ENCODE measurements at places on chromosomes 13 and 19.

DNA sequence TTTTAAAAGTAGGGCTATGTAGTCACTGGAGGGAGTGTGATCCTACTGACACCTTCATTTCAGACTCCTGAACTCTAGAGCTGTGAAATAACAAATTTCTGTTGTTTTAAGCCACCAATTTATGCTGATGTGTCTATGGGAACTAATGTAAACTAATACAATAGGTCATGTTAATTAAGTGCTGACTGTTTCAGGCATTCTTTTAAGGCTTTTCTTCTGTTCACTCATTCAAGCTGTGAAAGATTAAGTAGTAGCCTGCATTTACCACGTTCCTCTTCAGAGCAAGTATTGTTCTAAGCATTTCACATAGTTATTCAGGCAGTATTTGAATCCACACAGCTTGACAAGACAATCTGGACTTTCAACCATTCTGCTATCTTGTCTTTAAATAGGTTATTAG, 1135.0 kb downstream of the SLITRK1 start:
- no peak for DNase-seq

GRCh38 chr19:50203281-50204080, at the start of gene MYH14:
Gene MYH14 (plus strand): TSS chr19:50203622. CDS start chr19:50210366, 6,744 bp downstream.
- no peak for DNase-seq

GRCh38 chr13:111474136-111475002, 153.9 kb downstream of the TEX29 start:
- no peak for DNase-seq

DNA sequence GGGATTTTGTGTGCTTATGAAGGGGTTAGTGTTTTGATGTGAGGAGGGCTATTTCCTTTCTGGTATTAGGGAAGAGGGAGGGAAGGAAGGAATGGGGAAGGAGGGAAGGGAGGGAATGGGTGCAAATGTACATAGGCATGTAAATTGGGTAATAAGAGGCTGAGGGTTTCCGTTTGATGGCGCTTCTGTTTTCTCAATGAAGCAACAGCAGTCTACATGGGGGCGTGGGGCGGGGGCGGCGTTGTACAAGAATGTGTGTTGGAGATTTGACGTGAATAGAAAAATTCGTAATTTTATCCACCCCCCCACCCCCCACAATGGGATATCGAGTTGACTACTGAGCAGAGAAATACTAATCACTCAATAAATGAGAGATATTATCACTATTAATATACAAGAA, 52.5 kb downstream of the PDS5B start:
- DNase-seq: no peak

GRCh38 chr19:282501-282900, 8.7 kb downstream of the PLPP2 start:
- no peak for DNase-seq

DNA sequence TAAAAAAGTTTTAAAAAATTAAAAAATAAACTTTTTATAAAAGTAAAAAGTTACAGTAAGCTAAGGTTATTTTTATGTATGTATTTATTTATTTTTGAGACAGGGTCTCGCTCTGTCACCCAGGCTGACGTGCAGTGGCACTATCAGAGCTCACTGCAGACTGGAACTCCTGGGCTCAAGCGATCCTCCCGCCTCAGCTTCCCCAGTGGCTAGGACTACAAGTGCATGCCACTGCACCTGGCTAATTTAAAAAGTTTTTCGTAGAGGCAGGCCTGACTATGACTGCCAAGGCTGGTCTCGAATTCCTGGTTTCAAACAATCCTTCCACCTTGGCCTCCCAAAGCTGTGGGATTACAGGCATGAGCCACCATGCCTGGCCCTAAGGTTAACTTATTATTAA, 64.1 kb downstream of the CDADC1 start:
- no peak for DNase-seq

DNA sequence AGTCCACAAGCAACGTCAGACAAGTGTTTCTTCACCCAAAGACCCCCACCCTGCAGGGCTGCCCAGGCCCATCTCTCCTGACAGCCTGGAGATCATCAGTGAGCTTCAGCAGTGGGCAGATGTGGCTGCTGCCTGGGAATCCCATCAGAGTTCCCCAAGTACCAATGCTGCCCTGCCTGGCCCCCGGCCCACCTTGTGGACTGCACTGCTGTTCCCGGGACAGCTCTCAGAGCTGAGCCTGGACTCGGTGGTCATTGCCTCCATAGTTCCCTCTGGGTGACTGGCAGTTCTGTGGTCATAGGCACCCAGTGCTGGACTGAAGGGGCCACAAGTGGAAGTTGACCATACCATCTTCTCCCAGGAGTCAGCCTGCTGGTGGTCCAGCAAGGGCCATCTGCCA, 24.5 kb upstream of the ZNF492 start:
- no peak for DNase-seq

DNA sequence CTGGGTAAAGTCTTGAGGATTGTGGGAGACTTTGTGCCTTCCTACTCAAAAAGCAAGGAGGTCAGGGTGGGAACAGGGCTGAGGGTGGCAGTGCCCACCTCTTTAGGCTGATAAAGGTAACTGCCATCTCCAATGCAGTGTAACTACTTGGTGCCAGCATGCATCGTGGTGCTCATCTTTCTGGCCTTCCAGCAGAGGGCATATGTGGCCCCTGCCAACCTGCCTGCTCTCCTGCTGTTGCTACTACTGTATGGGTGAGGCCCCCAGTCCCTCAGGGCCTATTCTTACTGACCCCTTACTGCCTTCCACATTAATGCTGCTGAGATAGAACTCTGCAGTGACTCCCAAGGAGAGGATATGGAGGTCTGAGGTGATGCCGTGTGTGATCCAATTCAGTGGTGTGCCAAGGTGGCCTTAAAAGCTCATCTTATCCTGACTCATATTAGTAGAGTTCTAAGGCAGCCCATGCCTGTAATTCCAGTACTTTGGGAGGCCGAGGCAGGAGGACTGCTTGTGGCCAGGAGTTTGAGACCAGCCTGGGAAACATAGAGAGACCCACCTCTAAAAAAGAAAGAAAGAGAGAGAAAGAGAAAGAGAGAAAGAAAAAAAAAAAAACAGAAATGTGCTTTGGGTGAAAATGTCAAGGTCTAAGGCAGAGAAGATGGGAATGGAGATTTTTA, 9.7 kb upstream of the ARHGAP45 start:
- DNase-seq: peak; percentile 68

DNA sequence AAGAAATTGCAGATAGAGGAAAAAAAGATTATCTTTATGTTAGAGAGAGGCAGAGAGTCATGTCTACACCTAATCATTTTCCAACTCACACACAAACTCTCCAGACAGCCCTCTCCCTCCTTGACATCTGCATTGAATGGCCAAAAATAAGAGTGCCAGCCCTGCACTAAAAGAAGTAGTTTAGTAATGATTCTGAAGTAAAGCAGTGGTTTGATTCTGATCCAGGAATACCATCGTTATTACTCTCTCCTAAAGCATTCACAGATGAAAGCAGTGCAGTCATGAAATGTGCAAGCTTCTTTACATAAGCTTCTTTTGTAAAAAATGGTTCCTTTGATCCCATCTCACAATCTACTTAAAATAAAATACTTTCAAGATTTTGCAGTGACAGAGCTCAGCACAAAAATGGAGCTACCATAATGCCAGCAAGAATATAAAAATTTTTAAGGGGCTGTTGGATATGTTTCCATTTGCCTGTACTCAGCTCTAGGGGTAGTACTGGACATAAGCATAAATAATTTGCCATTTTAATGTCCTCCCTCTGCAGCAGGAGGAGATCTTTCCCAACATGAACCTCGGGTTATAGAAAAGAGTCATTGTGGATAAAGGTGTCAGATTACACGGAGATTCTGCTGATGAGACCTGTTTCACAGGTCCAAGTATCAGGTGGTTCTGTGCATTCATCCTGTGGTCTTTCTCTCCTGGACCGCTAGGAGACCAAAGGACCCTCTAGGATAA, 406.3 kb downstream of the DCT start:
- DNase-seq: no peak

- DNase-seq: no peak
Observed at GRCh38 chr19:411723-412355, 2.9 kb upstream of the C2CD4C start.

DNA sequence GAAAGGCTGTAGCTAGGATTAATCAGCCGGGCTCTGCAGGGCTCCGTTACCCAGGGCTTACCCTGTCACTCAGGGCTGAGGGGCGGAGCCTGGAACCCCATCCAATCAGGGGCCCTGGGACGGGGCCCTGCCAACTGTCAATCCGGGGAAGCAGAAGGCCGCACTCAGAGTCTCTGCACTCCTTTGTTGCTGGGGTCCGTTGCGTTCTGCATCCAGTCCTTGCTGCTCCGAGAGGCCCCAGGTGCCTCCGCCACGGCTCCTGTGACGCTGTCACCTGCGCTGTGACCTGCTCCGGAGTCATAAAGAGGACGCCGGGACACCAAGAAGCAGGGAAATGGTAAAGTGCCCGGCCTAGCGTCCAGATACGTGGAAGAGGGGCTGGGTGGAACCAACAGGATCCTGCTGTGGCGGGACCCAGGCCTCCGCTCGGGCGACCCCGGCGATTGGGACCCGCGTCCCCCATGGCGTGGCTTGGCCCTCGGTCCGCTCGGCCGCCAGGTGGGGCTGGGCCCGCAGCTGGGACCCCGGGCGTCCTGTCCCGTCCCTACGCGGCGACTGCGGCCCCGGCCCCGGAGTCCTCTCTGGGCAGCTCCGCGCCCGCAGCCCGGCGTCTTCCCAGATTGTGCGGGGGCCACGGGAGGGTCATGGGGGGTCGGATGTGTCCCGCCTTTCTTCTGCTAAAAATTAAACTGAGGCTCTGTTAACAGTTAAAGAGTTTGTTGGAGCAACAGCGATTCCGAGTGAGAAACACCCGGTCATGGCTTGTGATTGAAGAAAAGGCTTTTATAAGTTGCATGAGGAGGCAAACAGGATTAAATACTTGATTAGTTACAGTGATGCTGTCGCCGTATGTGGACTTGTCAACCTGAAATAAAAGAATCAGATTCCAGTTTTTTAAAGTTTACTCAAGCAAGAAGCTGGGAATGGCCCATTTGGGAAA, at the start of gene ZNF491:
TSS of gene ZNF491 (plus strand) at position 133 of the 940 bp plus-strand sequence. CDS start 7,431 bp downstream, outside the sequence.
- peak; percentile 59 for DNase-seq

Measured in CD8-positive, alpha-beta T cell (primary cell).